LoVo (cell line): ENCODE measurements at places on chromosomes 12 and 14.

DNA sequence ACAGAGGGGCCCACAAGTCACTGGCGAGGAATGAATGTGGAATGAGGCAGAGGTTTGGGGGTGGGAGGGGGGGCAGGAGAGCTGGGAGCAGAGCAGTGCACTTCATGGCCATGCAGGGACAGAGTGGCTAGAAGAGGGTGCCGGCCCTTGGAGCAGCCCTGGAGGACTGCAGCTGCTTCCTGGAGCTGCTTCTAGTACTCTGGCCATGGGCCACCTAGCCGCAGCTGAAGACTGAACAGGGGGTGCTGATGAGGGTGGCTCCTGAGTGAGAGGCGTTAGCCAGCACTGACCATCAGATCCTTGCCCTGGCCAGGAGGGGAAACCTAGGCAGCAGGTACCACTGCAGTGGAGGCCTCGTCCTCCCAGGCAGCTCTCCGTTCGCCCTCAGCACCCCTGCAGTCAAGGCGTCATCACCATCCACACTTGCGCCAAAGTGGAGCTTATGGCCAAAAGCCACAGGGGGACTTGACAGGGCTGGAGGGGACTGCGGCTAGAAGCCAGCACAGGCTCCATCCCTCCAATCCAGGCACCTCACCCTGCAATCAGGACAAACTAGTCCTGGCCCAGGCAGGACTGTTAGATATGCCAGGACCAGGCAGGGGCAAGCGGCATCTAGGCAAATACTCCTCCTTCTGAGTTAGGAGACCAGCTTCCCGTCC is 16.4 kb downstream of the OTUB2 start:
- no peak for DNase-seq

GRCh38 chr12:47954467-47955045 is 8.8 kb upstream of the TMEM106C start:
- peak; percentile 78 for DNase-seq

DNA sequence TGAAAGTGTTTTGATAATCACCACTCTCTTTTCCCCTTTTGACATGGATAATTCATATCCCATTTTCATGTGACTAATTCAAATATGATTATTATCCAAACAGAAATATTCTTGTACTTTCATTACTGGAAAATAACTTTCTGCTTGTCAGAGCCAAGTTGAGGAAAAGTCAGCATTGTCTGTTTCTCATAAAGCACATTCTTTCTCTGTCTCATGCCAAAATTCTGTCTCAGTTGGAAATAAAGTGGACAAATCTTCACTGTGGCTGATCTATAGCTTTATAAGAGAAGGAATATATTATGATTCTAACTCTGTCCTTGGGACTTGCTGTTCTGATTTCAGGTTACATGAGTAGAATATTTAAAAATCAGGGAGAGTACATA is 22.7 kb upstream of the PRICKLE1 start:
- no peak for DNase-seq

GRCh38 chr14:78164226-78164853 is 5.8 kb upstream of the NRXN3 start:
- DNase-seq, result no peak

- no peak for DNase-seq
Measured at GRCh38 chr14:102748806-102749205, 28.4 kb upstream of the TRAF3 start.

GRCh38 chr12:55034218-55034617 is 14.4 kb downstream of the NEUROD4 start:
- DNase-seq, result no peak

GRCh38 chr14:90553921-90554336 is 157.1 kb downstream of the CALM1 start:
- DNase-seq, result no peak

GRCh38 chr14:92759679-92760523 is 11.5 kb upstream of the LGMN start:
- no peak for DNase-seq

GRCh38 chr12:80565271-80565670 is 121.2 kb downstream of the PTPRQ start:
- no peak for DNase-seq

DNA sequence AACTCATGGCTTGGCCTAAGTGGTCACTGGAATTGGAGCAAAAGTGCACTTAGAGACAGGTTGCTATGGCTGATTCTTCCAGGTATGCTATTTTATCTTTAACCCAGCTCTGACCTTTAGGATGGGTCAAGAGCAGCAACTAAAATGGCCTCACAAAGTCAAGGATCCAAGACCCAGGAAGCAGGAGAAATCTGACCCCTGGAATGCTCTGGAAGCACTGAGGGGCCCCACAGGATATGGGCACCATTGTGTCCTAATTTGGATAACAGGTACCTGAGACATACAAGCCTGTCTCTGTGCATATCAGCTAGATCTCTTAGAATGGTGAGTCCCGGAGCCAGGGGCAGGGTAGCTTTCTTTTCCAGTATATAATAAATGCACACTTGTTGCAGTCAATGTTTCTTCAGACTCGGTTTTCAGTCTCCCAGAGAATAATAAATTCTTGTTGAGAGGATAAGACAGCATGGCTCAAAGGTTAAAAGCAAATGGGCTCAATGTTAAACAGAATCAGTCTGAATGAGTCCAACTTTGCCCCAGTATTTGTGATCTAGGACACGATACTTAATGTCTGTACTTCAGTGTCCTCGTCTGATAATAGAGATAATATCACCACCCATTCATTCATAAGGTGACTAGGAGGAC is 29.3 kb upstream of the TMCC3 start:
- no peak for DNase-seq

DNA sequence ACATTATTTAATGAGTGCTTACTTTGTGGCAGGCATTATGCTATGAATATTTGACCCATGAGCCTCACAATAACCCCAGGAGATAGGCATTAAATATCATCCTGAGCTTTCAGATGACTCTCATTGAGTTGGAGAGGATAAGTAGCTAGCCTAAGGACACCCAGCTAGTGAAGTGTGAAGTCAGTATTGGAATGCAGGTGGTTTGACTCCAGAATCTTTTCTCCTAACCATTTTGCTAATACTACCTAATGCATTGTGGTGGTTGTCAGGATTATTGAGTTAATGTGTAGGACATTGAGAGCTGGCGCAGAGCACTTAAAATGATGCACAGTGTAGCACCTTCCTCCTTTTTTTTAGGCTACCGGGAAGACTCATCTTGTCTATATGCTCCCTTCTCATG is 3.8 kb upstream of the CDKL1 start:
- no peak for DNase-seq

DNA sequence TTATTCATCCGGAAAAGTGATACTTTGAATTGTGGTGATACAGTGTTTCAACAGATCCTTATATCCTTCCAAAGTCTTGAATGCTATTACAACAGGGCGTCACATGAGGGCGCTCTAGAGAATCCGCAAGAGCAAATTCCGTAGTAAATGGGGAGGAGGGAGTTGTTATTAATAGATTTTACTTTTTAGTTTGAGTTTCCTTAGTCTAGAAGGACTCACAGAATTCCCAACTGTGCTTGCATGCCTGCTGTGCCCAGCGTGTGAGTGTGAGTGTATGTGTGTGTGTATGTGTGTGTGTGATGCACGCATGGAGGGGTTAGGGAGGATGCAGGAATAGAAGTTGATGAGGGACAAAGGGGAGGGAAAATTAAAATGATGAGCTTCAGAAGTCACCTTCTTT is 375.3 kb downstream of the C12orf75 start:
- DNase-seq, result peak; percentile 30
